ENCODE measurements at places on chromosomes 5 and 9.

- peak; percentile 62 for DNase-seq
These were observed 387.4 kb downstream of the ACTL7B start for GRCh38 chr9:108468364-108468763.

DNA sequence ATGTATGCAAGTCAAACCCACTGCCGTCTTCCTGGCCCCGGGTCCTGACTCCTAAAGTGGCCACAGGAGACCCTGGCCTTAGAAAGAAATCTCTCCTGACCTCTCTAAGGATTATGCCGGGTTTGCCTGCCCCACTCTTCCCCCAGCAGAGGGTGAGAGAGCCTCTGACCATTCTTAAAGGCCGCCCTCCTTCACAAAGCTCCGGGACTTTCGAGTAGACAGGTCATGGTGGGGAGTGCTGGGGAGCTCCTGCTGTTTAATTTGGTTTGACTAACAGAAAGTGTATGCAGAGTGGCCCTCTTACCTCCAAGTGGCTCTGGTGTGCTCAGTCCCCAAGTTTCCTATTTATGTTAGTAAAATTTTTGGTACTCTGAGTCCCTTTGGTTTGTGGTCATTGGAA is 111.8 kb downstream of the LRRC70 start:
- DNase-seq: no peak

DNA sequence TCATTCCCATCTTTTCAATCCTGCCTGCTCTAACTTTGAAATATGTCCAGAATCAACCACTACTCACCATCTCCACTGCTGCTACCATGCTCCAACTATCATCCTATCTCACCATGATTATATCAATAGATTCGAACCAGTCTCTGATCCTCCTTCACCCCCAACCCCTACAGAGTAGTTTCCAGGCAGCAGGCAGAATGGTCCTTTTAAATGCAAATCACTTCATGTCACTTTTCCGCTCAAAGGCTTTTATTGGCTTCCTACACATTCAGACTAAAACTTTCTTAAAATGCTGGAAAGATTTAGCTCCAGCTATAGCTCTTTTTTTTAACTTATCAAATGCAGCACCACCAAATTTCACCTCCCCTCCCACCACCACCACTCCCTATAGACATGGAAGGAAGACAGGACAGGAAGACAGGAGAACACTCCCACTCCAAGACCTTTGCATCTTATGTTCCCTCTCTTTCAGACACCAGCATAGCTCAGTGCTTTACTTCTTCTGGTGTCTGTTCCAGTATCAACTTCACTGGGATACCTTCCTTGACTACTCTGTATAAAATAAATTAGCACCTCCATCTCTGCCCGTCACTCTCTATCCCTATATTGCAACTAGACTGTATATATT is 9.9 kb upstream of the PPP2R2B start:
- no peak for DNase-seq

DNA sequence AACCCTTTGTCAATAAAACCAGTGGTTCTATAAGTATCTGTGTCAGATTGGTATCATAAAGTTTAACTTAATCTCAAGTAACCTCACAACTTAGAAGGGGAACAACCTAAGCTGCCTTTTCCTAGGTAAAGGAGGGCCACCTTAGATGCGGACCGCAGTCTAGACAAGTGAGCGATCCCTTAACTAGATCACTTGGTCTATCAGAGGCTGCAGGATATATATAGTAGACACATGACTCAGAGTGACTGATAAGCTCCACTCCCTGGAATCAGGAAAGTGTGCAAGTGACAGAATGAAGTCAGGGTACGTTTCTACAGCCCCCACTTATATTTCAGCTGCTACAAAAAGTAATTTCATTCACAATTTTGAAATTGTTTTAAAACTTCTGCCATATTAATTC is 7.4 kb downstream of the REEP5 start:
- no peak for DNase-seq

- DNase-seq: no peak
These were observed 608.3 kb upstream of the NUDT12 start for GRCh38 chr5:104170926-104171325.

DNA sequence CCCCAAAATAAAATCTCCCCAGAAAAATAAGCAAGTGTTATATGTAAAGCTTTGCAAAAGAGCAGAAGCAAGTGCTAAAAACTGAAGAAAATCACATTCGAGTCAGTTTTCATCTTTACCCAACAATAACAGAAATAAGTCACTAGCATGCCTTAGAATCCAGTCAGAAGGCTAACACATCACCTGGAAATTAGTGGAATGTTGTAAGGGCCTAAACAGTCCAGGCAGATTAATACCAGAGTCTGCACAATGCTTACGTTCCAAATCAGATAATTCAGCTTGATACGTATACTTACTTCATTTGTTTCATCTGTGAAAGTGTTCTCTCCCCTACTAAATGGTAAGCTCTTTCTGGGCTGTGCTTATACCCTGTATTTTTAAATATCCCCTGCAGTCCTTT is 42.7 kb downstream of the SUSD1 start:
- no peak for DNase-seq

DNA sequence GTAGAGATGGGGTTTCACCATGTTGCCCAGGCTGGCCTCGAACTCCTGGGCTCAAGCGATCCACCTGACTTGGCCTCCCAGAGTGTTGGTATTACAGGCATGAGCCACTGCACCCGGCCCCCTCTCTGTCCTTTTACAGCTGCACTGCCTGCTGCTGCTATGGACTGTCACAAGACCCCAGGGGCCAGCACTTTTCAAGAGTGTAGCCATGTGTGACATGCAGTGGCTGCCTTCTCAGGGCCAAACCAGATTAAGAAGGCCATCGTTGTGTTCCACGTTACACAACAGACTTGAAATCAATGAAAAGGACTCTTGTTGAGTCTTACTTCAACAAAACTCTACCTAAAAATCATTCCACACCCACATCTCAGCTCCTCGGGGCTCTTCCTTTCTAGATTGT is 78.9 kb upstream of the ICE1 start:
- no peak for DNase-seq

GRCh38 chr9:20742833-20743232 is 58.8 kb downstream of the FOCAD start:
- no peak for DNase-seq

DNA sequence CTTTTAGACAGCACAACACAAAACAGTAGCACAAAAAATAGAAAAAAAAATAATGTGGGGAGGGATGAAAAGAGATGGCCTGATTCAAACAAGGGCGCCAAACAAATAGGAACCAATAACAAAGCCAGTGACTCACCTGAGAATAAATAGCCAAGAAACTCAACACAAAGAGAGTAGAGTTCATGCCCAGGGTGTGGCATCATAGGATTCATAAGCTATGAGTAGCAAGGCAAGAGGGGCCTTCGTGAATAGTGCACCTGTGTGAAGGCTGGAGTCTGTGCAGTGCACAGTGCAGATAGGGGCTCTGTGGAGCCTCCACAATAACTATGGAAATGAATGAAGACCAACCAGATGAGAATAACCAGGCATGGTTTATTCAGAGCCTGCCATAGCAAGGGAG is 541.7 kb downstream of the SPOCK1 start:
- no peak for DNase-seq

- peak; percentile 69 for DNase-seq
These were observed 45.9 kb downstream of the TEK start for GRCh38 chr9:27154908-27155307.

DNA sequence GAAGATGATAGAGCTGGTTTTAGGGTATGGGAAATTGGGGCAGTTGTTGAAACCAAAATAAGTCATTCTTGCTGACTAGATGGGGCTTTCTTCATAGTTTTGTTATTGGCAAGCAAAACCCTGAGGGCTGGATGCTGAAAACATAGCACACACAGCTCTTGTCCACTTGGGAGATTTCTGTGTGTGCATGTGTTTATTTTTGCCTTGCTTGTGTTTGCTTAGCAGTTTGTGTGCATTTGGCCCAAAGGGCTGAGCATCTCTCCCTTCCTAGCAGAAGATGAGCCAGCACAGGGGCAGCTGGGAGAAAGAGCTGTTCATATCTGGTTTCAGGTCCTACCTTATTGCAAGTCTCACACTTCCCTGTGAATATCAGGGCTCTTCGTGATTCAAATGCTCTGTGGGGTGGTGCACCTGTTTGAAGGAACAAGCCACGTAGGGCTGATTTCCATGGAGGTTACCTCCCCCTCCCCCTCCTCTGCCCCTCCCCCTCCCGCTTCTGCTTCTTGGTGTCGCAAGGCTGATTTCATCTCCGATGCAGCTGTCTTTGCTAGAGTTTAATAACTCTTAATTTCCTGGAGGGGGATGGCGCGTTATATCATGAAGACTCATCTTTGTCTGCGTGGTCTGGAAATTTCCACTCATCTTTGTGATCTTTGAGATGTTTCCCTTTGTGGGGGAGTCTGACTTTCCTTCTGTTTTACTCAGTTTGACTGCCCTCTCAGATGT is 296.5 kb downstream of the ARHGAP26 start:
- no peak for DNase-seq

- DNase-seq: no peak
These were observed 30.5 kb downstream of the TMOD1 start for GRCh38 chr9:97531888-97532376.
